NK-92 treated with Interleukin-12 subunit alpha and Interleukin-12 subunit beta, amount 100 ng/mL, for 24 hours (cell line): ENCODE measurements at places on chromosomes 3 and 15.

GRCh38 chr3:148226246-148226645 lies 471.5 kb upstream of the AGTR1 start:
- DNase-seq = no peak

GRCh38 chr15:51735228-51736010 lies 2.0 kb downstream of the LYSMD2 start:
- DNase-seq = no peak

DNA sequence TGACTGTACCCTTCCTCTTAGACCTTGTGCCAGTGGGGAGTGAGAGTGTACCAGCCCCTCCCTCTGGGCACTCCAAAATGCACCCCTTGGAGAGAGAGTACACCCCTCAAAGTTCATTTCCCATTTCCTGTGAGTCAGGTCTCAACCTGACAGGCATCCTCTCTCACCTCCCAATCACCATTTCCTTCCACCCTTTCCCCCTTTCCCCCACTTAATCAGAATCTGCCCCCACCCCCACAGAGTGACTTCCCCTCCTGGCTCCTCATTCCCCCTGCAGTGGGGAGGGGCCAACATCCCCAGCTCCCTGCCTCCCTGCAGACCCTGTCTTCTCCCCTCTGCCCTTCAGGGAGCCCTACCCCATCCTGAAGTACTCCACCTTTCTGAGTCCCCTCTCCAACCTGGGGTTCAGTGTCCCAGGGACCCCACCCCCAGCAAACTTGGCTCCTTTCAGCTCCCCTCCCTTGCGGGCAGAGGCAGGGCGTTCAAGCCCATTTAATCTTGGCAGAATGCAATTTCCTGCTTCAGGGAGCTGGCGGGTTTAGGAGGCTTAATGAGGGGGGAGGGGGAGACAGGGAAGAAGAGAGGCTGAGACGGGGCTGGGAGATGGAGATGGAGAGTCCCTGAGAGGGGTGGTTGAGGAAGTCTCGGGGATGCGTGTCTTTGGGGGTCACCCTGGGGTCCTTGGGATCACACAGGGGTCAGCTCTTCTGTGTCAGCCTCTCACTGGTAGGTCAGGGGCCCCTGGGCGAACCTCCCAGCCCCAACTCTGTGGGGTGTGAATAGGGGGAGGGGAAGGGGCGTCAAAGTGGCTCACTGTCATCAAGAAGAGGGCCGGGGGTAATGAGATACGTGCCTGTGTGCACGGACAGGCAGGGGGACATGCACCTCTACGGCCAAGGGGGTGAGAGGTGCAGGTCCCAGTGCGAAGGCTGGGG lies 16.6 kb upstream of the SEMA3F start:
- no peak for DNase-seq

GRCh38 chr3:160616311-160616710 lies 50.9 kb upstream of the KPNA4 start:
- DNase-seq = no peak

DNA sequence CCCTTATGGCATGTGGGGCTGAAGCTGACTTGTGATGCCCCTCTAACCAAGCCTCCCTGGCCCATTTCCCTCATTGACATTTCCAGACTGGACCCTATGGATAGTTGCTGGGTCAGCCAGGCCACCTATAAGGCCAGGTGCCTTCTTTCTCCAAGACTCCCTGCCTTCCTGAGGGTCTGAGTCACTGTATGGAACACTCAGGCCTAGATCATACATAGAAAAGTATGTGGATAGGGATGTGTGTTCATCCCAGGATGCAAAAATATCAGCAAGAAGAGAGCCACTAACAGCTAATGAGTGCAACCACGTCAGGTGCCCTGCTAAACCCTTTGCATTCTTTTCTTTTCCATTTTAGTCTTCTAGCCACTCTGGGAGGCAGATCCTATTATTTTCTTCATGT lies 168.4 kb upstream of the WNT5A start:
- DNase-seq = no peak

DNA sequence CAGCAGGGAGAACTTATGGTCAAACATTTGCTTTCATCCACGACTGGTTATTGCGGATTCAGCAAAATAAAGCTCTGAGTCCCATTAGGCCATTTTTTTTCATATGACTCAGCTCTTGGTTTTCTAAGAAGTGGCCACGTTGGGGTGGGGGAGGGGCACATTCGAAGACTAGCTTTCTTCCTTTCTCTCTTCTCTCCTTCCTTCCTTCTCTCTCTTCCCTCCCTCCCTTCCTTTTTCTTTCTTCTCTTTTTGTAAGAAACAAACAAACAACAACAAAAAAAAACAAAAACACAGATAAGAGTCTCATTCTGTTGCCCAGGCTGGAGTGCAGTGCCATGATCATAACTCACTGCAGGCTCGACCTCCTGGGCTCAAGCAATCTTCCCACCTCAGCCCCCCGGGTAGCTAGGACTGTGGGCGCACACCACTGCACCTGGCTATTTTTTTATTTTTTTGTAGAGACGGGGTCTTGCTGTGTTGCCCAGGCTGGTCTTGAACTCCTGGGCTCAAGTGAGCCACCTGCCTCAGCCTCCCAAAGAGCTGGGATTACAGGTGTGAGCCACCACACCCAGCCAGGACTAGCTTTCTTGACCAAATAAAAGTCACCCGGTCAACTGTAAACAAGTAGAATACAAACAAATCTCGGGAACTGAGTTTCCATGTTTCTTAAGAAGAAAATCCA lies 41.6 kb downstream of the ABCC5 start:
- no peak for DNase-seq

DNA sequence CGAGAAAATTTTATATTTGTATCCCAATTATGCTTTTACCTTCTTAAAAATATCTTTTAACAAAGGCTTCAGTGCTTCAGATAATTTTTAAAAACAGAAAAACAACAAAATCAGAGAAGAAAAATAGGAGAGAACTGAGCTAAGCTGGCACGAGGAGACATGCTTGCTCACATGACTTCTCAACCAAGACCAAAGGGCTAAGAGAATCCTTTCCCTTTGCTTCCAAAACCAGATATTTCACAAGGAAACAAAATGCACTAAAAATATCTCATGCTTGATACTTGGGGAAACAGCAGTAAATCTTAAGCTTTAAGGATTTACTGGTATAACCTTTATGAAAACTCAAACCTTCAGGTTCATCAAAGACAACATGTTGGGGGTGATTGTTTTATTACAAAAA lies 58.4 kb downstream of the CAPN7 start:
- DNase-seq = no peak

DNA sequence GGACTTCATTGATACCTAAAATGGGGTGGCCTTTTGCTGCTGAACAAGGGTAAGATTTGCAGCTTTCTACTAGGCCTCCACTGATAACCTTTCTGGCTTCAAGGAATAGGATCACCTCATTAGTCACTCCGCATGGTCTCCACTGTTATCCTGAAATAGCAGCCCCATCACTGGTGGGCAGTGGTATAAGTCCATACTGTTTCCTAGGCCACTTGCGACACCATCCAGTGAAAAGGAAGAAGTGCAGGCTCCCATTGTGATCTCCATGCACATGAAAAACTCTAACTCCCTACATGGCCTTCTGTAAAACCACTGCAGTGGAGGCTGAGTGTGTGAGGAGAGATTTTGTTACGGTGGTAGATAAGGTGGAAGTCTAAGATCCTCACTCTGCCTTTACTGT lies 1455.9 kb downstream of the SI start:
- no peak for DNase-seq
